ENCODE measurements at places on chromosomes 5 and 9.

- DNase-seq, result peak; percentile 90
Observed at GRCh38 chr5:73031839-73032238, 76.0 kb downstream of the FCHO2 start.

GRCh38 chr5:84518370-84518769, 133.7 kb upstream of the EDIL3 start:
- no peak for DNase-seq

- DNase-seq, result peak; percentile 94
Observed at GRCh38 chr9:114894609-114895433, 35.6 kb downstream of the TNFSF8 start.

DNA sequence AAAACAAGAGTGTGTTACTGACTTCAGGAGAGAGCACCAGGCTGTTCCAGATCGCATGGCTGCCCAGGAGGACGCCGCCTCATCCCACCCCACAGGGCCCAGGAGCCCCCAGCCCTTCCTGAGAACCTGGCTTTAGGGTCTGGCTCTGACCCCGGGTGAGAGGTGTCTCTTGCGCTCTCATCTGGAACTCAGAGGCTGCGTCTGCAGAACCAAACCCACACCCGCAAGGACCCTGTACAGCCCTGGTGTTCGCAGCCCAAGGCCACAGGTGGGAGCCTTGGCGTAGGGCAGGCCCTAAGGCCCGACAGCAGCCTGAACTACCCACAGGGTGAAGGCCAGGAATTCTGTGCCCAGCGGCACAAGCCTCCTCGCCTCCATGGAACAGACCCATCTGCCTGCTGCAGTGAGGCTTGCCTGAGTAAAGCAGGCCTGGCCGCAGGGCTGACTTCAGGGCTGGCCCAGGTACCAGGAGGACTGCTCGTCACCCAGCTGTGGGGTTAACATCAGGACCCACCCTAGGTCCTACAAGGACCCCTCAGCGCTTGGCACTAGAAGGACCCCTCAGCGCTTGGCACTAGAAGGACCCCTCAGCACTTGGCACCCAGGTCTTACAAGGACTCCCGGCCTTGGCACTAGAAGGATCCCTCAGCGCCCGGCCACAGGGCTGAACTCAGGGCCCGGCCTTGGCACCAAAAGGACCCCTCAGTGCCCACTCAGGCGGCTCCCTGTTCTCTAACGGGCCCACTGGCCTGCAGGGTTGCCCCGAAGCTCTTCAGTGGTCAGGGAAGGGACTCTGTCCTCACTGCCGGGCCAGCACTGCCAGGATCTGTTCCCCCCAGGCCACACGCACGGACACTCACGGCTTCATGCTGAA, 48.2 kb downstream of the NKD2 start:
- no peak for DNase-seq

GRCh38 chr5:15606197-15606596, 106.2 kb downstream of the FBXL7 start:
- no peak for DNase-seq

GRCh38 chr5:113387844-113388243, 46.9 kb downstream of the TSSK1B start:
- DNase-seq, result no peak

- DNase-seq, result no peak
Observed at GRCh38 chr5:162393534-162393933, 326.0 kb downstream of the GABRG2 start.

DNA sequence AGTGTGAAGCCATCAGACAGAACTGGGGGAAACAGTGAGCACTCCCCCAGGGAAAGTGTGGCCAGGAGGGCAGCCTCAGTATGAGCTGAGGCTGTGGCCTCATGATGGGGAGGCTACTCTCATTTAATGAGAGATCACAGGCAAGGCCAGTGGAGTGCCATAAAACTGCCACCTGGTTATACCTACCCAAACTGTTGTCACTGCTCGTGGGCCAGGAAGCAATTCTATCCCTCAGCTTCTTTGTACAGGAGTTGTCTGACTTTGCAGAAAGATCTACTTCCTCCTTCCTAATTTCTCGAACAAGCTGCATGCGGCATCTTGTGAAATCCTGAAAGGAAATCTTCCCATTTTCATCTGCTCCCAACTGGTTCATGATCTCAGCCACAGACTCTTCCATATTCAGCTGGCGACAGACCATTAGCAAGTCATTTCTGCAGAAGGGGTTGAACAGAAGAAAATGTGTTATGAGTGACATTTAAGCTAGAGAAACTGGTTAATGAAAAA, 50.0 kb downstream of the TSSK1B start:
- no peak for DNase-seq

GRCh38 chr5:58761407-58761806, 178.5 kb downstream of the RAB3C start:
- DNase-seq, result no peak

DNA sequence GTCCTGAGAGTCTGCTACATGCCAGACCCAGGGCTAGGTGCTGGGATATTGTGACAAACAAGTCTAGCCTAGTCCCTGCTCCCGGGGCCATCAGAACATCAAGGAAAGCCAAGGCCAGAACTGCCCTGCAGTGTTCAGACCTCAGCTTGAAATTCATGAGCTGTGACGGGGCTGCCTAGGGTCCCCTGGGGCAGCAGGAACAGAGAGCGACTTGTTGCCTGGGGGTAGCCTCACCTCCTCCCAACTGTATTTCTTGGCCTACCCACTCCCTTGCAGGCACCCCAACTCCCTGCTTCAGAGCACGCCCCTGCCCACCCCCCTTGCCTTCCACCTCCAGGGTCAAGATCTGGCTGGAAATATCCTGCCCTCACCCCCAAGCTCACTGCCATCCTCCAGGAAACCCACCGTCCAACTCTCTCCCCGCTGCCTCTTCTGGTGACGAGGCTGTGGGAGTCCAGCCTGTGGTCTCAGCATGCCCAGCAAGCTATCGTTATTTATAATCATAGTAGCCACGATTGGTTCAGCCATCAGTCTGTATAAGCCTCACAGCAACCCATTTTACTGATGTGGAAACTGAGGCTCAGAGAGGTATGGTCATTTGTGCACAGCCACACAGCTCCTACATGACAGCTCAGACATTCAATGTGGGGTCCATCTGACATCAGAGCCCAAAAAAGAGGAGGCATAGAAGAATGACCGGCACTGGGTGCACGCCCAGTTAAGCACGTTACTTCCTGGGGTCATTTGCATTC, 10.7 kb downstream of the DNM1 start:
- no peak for DNase-seq

DNA sequence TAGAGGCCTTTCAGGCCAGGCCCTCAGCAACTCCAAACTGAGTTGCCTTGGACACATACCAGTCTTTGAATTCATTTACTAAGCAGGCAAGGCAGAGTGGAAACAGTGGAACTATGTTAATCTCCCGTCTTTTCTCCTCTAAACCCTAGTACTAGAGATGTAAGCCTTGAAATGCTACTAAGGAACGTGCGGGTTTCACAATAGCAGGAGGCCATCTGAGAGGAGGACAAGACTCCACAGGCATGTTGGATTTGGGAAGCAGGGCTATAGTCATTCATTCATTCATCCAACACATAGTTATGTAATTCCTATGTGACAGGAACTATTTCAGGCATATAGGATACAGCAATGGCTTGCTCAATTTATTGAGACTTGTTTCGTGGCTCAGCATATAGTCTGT, 3.3 kb upstream of the OCLN start:
- no peak for DNase-seq

- no peak for DNase-seq
Observed at GRCh38 chr5:61461926-61462325, 129.9 kb downstream of the ZSWIM6 start.

DNA sequence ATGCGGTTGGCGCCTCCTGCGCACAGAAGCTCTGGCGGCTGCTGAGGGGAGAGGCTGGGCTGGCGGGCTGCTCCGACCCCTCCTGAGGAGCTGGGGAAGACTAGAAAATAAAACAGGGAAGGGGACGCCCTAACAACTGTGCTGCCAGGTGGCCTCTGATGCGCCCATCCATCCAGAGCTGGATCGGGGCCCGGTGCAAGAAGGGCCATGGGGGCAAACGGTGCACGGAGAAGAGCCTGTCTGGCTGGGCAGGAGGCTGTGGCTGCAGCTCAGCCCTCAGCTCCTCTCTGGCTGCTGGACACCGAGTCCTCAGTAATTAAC, 21.0 kb upstream of the MRNIP start:
- DNase-seq, result no peak

GRCh38 chr9:79868567-79869189, 296.9 kb downstream of the TLE4 start:
- DNase-seq, result no peak

GRCh38 chr5:62585306-62585705, 6.7 kb downstream of the LRRC70 start:
- no peak for DNase-seq

- DNase-seq, result no peak
Observed at GRCh38 chr5:24609706-24610105, 35.1 kb downstream of the CDH10 start.

GRCh38 chr9:603126-603525, 238.4 kb upstream of the DMRT1 start:
- DNase-seq, result no peak

- DNase-seq, result peak; percentile 62
Observed at GRCh38 chr5:148978370-148979082, 84.3 kb downstream of the SH3TC2 start.

DNA sequence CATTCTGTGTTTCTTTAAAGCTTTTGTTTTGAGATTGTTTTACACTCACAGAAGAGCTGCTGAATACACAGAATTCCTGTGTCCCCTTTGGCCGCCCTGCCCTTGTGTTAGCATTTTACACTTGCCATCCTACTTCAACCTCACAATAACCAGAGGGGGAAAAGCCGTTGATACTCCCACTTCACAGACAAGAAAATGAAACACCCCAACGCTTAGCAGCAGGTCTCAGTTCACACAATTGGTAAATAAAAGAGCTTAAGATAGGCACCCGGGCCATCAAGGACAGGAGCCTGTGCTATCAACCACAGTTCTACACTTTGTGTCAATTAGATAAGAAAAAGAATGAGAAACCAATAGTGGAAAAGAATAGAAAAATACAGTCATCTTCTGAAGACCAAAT, 178.0 kb downstream of the SYK start:
- no peak for DNase-seq

DNA sequence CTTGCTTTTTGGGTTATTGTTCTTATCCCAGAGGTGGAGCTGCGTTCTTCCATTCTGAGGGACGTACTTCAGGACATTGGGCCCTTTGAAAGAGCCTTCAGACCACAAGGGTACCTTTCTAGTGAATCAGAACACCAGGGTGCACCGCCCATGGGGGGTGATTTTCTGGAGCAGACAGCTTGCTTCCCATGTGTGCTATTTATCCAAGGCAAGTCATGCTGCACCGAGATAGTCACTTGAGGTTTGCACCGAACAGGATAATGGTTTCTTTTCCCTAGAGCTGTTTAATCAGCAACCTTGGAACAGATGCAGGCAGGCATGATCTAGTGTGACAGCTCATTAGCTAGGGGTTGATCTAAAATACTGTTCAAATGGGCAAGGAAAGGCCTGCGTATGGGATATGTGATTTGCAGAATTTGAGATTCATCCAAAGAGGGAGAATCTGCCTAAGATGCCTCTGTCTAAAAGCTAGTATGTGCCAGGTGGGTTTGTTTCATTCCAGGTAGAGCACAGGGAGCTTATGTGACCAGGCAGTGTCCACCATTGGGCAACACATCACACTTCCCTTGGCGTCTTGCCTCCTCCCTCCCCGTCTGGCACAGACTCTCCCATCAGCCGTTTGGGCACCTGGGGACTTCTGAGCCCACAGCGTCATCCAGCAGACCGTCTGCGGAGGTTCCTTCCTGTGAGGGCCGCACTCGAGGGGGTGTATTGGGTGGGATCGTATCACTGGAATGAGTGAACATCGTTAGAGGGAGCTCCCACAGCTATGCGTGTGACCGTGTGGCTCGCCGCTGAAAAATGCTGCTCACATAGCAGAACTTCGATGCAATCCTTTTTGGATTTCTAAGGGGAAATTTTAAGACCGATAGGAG, 23.0 kb downstream of the ABL1 start:
- peak; percentile 75 for DNase-seq

GRCh38 chr5:1801967-1802295, 724 bp downstream of the NDUFS6 start:
- no peak for DNase-seq

DNA sequence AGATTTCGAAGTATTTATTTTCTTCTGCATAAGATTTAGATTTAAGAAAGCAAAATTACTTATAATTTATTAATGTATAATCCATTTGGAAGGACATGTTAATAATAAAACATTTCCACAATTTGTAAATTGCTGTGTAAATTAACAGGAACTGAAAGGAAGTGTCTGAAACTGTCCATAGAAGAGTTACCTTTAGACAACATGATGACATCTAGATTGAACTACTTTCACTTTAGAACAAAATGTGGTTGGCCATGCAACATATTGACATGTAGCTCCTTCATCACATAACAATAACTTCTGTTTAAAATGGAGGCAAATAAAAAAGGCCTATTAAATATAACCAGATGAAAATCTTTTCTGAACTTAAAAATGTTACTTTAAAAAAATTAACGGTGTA, 1849.5 kb upstream of the ACO1 start:
- no peak for DNase-seq

GRCh38 chr5:79886925-79887655, 104.0 kb downstream of the MTX3 start:
- no peak for DNase-seq

GRCh38 chr5:144048259-144048856, 122.1 kb downstream of the YIPF5 start:
- no peak for DNase-seq

- peak; percentile 7 for DNase-seq
Observed at GRCh38 chr5:21701317-21701716, 1151.8 kb downstream of the CDH12 start.

DNA sequence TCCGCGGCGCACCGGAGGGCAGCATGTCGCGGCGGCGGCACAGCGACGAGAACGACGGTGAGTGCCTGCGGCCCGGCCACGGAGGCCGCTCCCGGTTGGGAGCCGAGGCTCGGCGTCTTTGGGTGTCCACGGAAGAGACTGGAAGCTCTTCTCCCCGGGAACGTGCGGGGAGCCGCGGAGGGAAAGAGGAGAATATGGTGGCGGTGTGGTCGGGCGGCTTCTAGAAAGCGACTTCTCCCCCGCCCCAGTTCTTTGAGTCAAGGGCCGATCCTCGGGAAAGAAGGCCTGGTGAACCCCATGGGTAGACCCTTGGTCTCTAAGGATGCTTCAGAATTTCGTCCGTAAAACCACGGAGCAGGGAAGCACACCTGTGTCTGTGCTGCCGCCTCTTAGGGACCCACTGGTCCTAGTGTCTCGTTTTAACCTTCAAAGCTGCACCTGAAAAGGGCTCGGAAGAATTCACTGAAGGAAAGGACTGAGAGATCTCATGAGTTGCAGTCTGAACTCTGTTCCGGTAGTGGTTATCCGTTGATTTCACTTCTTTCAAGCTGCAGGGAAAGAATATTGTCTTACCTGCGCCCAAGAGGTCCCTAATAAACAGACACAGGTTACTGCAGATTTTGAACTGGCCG, 354 bp downstream of the NCBP1 start:
- DNase-seq, result peak; percentile 3
